ENCODE measurements at places on chromosomes 13 and 19. TPM values are rescaled to one million over a fixed set of nuclear protein-coding genes. Genes with fewer than 3 reads are reported as not detected.

GRCh38 chr13:80164462-80164861, 176.5 kb downstream of the SPRY2 start:
- DNase-seq = no peak

GRCh38 chr19:43778651-43779050, 2.1 kb downstream of the KCNN4 start:
- DNase-seq = no peak

DNA sequence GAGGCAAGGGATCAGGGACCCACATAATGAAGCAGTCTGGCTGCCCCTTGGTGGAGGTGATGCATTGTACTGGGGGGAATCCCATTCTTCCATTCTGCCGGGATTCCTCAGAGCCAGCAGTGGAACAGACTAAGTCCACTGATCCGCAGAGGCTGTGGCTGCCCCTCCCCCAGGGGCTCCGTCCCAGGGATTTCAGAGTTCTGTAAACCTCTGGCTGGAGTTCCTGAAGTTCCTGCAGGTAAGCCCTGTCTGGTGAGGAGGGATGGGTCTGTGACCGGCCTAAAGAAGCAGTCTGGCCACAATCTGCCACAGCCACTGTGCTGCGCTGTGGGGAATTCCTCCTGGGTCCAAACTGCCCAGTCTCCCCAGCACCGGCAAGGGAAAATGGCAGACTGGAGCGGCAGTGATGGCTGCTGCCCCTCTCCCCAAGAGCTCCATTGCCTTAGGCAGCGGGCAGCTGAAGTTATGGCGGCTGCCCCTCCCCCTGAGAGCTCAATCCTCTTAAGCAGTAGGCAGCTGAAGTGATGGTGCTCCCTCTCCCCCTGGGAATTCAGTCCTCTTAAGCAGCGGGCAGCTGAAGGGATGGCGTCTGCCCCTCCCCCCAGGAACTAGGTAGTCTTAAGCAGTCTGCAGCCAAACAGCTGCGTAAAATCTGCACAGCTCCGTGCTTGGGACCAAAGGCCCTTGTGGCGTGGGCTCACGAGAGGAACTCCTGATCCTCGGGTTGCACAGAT, 155.7 kb downstream of the PCDH17 start:
- DNase-seq = no peak

DNA sequence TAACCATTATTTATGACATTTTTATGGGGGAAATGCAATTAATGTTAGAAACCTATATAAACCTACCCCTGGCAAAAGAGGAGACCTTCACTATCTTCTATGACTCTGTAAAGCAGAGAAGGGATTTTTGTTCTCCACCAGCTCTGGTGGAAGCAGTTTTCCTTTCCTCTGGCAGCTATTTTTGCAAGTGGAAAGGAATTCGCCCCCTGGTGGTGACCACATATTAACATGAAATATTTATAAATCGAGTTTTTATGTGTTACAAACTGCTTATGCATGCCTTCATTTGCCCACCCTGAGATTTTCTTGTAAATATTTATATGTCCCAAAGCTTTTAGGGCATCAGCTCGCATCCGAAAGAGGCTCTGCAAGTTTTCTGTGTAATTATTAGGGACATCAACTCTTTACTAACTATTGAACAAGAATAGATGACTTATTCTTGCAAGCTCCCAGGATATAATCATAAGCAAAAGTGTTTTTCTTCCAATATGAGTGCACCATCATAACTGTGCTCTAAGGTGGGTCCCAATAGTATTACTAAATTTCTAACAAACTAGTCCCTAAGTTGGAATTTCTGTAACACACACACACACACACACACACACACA, 62.4 kb downstream of the SERTM1 start:
- no peak for DNase-seq

GRCh38 chr19:49954092-49954829, 6.7 kb downstream of the SIGLEC11 start:
- no peak for DNase-seq

DNA sequence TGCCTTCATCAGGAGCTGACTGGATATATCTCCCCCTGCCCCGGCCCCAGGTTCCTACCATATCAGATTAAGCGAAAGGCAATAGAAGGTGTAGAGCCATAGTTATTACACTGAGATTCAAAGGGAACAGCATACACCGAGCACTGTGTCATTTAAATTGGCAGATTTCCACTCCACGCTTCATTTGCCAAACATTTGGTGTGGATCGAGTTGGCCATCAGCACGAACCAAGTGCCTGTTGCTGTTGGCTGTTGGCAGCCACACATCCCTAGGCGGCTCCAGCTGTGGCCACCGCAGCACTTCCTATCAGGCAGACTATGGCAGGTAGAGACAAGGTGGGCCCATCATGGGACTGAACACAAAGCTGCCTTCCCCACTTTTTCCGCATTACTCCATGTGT, 115.8 kb downstream of the CCNA1 start:
- DNase-seq = no peak

- DNase-seq = no peak
Observed at GRCh38 chr13:91401920-91402319, 3.5 kb downstream of the GPC5 start.

DNA sequence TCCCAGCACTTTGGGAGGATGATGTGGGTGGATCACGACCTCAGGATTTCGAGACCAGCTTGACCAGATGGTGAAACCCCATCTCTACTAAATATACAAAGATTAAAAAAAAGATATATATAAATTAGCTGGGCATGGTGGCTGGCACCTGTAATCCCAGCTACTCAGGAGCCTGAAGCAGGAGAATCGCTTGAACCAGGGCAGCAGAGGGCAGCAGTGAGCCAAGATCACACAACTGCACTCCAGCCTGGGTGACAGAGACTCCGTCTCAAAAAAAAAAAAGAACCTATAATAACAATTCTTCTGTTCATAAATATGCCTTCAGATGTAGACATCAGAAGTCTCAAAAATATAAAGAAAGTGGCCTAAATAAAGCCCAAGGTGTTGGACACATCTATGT, 7.6 kb downstream of the ZNF737 start:
- DNase-seq = no peak

DNA sequence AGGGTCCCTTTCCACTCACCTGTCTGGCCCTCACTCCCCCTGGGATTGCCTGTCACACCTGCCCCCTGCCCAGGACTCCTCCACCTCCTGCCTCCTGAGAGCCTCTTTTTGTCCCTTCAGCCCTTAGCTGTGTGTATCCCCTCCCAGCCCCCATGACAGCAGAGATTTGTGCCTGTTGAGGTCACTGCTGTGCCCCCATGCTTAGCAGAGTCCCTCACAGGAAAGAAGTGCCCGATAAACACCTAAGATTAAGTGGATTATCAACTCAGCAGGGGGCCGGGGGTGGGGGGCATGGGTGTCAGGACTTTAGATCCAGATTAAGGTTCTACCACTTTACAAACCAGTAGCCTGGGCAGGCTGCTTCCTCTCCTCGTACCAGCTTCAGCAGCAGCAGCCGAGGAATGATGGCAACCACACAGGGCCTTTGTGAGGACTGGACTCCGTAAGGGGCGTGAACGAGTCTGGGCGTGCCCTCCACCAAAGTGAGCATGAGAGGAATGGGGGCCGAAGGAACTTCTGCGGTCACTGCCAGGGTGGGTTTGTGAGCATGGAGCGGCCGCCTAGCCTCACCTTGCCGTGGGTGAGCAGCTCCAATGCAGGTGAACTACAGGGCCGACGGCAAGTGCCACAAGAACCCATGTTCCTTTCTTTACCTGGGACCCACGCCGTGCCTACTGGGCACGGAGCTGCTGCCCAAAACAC, 36.1 kb downstream of the ZNF787 start:
- DNase-seq = no peak

GRCh38 chr13:86907156-86907555, 764.0 kb upstream of the SLITRK5 start:
- no peak for DNase-seq

DNA sequence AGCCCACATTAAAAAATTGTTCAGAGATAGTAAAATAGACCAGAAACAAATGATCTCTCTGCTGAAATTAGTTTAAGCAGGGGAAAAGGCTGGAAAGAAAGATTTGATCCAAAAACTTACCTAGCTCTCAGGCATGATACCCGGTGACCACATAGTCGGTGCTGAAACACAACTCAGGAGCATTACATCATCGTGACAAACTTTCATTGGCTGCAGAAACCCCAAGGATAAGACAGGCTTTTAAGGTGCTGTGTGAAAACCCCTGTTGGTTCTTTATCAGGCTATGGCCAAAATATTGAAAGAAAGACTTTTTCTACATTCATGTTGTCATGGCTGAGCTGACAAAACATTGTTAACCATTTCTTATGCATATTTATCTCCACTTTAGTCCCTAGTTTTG, 171.7 kb upstream of the KLF12 start:
- no peak for DNase-seq

GRCh38 chr13:95679722-95680121, 2.8 kb downstream of the DNAJC3 start:
- DNase-seq = no peak

- no peak for DNase-seq
Observed at GRCh38 chr13:39881887-39882286, 226.4 kb downstream of the COG6 start.

DNA sequence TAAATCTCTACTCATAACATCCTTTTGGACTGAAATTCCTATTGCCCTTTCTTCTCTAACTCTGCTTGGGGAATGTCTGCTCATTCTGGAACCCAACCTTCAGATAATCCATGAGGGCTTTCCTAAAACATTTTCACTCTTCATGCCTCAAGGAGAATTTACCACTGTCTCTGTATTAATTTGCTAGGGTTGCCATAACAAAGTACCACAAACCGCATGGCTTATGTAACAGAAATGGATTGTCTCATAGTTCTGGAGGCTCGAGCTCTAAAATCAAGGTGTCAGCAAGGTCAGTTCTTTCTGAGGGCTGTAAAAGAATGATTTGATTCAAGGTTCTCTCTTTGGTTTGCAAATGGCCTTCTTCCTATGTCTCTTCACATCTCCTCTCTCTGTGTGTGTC, 209.7 kb downstream of the LACC1 start:
- DNase-seq = no peak

DNA sequence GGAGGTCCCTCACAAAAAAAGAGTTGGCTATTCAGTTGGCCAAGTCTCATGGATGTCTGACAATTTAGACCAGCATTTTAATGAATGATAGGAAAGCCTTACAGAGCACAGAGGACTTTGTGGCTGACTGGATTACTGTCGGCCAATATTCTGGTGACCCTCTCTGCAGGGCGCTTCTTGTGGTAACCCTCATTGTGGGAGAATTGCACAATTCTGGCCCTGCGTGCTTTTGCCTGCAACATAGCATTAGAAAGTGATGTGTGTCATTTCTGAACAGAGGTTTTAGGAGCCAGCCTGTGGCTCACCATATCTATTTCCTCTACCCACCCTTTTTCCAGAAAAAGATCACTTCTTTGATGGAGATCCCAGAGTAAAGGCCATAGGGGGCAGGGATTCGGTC, 71.4 kb downstream of the EFNB2 start:
- no peak for DNase-seq

GRCh38 chr13:46296115-46296822, 84.5 kb downstream of the LRRC63 start:
- DNase-seq = no peak

- no peak for DNase-seq
Observed at GRCh38 chr13:71695662-71696061, 171.3 kb downstream of the DACH1 start.

- no peak for DNase-seq
Observed at GRCh38 chr19:39917561-39918182, 16.8 kb downstream of the FCGBP start.

DNA sequence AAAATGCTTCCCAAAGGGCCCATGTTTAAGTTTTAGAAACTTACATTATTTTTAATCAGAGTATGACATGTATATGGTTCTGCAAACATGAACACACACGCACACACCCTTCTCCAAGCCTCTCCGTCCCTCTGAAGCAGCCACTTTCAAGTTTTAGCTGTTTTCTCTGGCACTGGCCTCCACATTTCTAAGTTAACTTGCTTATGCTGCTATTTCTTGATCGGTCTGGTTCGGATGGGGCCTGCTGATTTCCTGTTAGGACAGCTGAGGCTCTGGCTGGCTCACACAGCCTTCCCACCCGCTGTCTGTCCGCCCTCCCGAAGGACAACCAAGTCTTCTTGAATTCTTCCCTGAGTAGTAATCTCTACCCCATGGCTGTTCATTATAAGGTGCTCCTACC, 4.4 kb downstream of the SPC24 start:
- no peak for DNase-seq

DNA sequence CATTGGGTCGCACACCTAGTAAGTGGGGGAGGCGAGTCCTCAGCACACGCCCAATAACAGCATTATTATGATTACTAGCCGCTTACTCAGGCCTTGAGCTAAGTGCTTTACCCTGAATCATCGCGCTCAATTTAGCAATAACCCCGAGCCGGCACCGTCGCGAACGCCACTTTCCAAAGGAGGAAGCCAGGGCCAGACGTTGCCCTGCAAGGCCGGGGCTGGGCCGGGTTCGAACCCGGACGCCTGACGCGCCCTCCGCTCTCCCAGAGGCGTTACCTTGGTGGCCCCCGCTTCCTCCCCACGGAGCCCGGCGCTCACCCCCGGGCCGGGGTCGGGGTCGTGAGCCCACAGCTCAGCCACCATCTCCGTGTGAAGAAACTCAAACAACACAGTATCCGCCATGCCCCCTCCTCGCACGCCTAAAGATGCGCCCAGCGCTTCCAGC, at the start of gene TRAPPC6A:
Gene TRAPPC6A, minus strand, starts transcription at position 421 of the 445 bp plus-strand sequence. Its CDS starts 19 bp downstream, at position 402.
- DNase-seq = no peak

Gene GRK1
- total RNA-seq = not detected

Gene LRRC63
- total RNA-seq = not detected

Gene SIAH3
- not detected for total RNA-seq

Gene ATP1A3
- not detected for total RNA-seq

Gene ZNF221
- 6.8 TPM for total RNA-seq

Gene ELSPBP1
- total RNA-seq = not detected

Gene SIGLEC11
- total RNA-seq = not detected

Gene MEF2B
- 1.8 TPM for total RNA-seq

Gene EFNB2
- total RNA-seq = 28.1 TPM

Gene CGB5
- total RNA-seq = not detected

Gene PSG7
- total RNA-seq = 0.59 TPM

Measured in suprapubic skin (tissue), 4 donors.